ENCODE measurements at places on chromosomes 16 and 17. TPM values are rescaled to one million over a fixed set of nuclear protein-coding genes. Genes with fewer than 3 reads are reported as not detected.

Gene CEP20
- 57.2 TPM for total RNA-seq

Gene CCDC40
- total RNA-seq = 6.2 TPM

Gene DNAH17
- under 0.01 TPM for total RNA-seq

Gene ZNF469
- 0.36 TPM for total RNA-seq

Gene AIPL1
- not detected for total RNA-seq

Gene CACNG1
- not detected for total RNA-seq
